ENCODE measurements at places on chromosomes 1 and 21. TPM values are rescaled to one million over a fixed set of nuclear protein-coding genes. Genes with fewer than 3 reads are reported as not detected.

GRCh38 chr1:16927256-16927655 lies 5.5 kb downstream of the CROCC start:
- no peak for DNase-seq

DNA sequence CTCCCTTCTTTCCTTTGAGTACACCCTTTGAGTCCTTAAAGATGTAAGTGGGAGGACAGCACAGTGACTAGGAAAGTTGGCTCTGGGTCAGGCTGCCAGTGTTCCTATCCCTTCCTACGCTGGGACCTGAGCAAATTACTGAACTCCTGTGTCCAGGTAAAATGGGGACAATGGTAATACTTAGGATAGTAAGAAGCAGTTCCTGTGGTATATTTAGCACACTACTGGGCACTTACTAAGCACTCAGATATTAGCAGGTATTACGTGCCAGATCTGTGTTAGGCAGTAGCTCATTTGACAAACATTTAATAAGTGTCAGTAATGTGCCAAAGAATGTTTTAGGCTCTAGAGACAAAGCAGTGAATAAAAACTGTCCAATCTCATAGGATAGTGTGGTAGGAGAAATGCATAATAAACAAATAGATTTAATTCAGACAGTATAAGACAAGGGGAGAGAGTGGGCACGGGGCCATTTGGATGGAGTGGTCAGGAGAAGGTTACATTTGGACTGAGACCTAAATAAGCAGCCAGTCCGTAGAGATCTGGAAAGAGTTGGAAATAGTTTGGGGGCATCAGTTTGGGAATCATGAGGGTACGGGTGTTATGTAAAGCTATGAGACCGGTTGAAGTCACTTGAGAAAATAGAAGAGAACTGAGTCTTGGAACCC lies 26.2 kb upstream of the ZFP69B start:
- DNase-seq, result no peak

DNA sequence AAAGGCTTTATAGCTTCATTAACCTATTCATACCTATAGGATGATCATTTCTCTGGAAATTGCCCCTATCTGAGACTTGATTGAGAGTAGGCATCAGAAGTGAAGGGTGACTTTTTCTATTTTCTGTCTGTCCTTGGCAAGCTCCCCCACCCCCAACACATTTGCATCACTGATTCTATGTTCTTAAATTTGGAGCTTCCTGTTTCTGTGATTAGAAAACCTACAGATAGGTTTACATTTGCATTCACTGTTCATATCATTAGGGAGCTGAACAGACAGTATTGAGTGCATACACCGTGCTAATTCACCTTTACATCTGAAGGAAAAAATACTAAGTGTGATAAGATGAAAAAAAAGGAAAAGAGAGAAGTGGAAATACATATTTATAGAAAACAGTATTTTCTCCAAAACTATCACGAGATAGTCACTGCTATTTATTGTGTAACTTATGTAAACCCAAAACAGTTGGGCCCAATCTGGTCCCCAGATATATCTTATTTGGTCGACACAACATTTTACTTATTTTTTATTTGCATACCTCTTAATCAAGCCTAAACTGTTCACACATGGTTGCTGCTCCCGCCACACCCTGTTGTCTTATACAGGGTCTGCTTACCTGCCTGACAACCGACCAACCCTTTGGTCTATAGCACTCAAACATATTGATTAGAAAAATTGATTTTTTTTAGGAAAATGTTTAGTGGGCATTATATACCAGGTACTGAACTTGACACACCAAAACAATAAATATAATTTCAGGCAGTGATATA lies 218.8 kb downstream of the NTNG1 start:
- no peak for DNase-seq

GRCh38 chr1:8847990-8848389 lies 30.5 kb downstream of the ENO1 start:
- DNase-seq, result no peak

DNA sequence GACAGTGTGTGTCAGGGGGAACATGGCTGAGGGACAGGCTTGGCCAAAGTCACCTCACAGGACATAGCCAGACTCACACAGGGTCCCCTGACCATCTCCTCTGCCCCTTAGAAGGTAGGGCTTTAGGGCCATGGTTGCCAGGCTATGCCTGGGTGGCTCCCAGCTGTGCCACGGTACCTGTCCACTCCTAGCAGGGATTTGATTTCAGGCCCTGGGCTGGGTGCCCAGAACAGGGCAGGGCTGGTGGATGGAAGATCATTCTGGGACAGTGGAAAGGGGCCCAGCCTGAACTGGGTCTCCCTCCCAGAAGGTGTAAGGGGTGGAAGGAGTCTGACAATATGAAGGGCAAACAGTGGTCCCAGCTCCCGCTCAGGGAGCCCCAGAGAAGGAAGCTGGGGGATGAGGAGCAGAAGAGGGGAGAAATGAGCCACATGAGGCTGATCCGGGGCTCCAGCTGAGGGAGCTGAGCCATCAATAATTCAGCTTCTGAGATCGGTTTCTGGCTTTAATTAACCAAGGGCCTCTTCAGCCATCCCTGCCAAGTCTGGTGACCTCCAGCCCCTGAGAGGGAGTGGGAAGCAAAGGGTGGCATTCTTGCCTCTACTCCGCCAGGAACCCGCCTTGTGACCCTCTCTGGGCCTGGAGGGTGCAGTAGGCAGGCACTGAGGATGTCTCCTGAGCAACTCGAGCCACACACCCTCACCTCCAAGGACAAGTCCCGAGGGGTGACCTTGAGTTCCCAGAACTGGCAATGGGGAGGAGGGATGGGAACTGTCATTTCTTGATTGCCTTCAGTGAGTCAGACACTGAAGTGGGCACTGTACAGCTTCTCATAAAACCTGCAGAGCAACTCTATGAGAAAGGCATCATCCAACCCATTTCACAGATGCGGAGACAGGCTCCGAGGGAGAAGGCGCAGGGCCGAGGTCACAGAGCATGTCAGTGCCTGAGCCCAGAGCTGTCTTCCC lies 2.1 kb downstream of the CD164L2 start:
- no peak for DNase-seq

- no peak for DNase-seq
Observed at GRCh38 chr21:15430577-15430976, 299.2 kb upstream of the USP25 start.

GRCh38 chr1:42145764-42146625 lies 7.2 kb upstream of the GUCA2B start:
- DNase-seq, result no peak

DNA sequence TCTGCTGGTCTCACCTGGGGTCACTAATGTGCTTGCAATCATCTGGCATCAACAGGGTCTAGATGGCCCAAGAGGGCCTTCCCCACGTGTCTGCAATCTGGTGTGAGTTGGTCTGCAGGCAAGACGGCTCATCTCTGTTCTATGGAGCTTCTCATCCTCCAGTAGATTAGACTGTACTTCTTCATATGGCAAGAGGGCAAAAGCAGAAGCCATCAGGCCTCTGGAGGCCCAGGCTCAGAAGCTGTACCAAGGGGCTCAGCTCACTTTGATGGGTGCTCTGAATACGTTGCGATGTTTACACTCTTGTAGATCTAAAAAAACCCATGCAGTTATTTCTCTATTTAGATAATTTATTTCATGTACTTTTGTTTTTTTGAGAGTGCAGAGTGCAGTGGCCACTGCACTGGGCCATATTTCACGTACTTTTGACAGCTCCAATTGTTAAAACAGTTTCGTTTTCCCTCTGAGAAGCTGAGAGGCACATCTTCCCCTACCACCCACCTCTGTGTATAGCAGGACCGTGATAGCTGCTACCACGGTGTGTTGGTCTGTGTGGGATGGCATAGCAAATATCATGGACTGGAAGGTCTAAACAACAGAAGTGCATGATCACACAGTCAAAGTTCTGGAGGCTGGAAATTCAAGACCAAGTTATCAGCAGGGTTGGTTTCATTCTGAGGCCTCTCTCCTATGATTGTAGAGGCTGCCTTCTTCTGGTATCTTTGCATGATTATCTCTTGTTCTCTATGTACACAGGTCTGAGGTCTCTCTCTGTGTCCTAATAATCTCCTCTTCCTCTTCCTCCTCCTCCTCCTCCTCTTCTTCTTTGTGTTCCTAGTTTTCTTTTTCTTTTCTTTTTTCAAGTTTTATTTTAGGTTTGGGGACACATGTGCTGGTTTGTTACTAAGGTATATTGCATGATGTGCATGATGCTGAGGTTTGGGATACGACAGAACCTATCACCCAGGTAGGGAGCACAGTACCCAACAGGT lies 17.0 kb downstream of the CITED4 start:
- DNase-seq, result no peak

DNA sequence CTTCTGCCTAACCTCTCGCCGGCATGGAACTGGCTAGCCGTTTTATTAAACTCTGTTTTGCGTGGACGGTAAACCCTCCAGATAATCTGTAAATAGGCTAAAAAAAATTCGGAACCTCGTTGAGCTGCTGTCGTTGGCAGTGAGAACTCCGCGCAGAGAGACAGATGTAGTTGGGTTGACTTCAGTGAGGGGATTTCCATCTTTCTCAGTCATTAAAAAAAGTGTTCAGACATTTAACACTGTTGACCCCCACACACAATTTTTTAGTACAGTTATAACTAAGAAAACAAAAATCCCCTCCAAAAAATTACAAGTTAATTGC lies 464 bp downstream of the PARK7 start:
- DNase-seq, result no peak

DNA sequence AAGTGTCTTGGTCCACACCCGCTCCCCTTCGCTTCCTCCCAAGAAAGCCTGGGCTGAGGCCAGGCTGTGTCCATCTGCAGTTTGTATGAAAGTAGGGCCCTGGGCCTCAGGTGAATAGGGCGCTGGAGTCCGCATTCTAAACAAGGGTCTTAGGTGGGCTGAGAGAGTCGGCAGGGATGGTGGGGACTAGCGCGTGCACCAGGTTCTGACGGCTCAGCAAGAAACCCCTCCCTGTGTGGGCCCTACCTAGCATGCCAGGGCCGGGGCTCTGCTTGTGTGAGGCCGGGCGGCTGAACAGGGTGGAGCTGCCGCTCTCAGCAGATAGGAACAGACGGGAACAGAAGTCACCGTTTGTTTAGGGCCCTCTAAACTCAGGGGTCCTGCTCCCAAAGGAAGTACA lies 1.7 kb downstream of the ACTRT2 start:
- DNase-seq, result no peak

DNA sequence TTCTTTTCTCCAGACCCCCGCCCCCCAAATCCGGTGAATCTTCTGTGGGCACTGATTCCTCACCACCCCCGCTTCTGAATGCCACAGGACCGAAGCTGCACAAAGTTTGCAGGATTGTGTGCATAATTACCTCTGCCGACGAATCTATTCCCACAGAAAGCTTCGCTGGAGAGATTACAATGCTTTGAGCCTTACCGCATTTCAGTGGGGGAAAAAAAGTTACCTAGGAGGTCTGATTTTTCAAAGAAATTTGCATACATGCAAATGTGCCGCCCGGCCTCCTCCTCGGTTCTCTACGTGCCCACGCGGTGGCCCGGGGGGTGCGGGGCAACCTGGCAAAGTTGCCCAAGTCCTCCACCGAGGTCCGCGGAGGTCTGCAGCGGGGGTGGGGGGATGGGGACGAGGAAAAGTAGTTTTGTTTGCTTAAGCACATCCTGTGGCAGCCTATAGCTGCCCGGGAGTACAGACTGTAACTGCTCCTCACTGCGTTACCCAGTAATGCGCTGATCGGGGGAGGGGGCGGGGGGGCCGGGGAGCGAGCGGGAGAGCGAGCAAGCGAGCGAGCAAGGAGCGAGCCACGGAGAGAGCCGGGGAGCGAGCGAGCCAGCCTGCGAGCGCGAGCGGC lies 563 bp upstream of the NFIA start:
- DNase-seq, result peak; percentile 51

GRCh38 chr1:87958716-87959115 lies 630.0 kb downstream of the LMO4 start:
- no peak for DNase-seq

- DNase-seq, result no peak
Observed at GRCh38 chr1:14894811-14895560, 258.6 kb upstream of the TMEM51 start.

DNA sequence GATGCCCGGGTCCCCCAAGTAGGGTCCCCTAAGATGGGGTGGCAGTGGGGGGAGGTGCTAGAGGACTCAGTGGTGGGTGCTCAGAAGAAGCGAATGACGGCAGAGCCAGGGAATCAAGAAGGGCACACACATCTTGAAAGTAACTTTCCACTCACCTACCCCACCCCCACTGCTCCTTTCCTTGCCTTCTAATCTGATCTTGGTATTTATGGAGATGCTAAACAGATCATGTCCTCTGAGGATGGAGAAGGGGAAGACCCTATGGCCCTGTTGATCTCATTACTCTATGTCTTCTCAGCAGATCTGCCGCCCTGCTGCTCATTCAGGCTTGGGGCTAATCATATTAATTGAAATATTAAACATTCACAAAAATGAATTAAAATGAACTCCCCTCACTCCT lies 2.1 kb upstream of the CELF3 start:
- DNase-seq, result no peak

DNA sequence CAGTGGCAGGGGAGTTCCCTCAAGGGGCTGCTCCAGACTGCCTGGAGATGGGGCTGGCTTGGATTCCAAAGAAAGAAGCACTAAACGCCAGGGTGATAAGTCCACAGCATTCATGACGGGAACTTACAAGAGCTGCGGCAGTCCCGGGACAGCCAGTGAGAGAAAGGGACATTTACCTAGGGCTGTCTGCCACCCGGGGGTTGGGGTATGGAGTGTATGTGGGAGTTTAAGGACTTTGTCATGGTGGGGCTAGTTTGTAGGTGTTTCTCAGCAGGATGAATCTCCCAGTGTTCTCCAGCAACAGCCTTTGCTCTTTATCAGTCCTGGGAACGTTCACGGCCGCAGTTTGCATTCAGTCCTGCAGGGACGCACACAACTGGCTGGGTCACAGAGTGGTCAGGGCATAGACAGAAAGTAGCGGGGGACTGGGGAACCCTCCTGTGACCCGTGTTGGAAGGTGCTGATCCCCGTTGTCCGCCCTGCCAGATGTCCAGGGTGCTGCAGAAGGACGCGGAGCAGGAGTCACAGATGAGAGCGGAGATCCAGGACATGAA lies 41.4 kb upstream of the HMGN1 start:
- DNase-seq, result no peak

DNA sequence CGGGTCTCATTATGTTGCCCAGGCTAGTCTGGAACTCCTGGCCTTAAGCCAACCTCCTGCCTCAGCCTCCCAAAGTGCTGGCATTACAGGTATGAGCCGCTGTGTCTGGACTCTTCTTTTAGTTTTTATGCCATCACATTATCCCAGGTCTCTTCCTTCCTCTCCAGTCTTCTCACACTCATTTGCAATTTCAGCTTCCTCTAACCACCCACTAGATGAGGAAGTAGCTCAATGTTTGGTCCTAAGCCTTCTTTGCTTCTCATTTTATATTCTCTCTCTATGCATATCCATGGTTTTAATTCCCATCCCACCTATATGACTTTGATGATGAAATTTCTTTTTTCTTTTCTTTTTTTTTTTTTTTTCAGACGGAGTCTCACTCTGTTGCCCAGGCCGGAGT lies 3.1 kb upstream of the ZBTB8A start:
- no peak for DNase-seq

- no peak for DNase-seq
Observed at GRCh38 chr1:208167261-208167869, 76.8 kb downstream of the PLXNA2 start.

Gene TMPRSS2
- total RNA-seq, result not detected

Gene KRTAP10-10
- not detected for total RNA-seq

Gene GUCA2A
- not detected for total RNA-seq

Gene RUNX3
- 1.3 TPM for total RNA-seq

Gene OLFML3
- total RNA-seq, result 119 TPM

Gene RGS13
- total RNA-seq, result not detected

Gene NUDT4B
- total RNA-seq, result 54.6 TPM

Gene C1QB
- total RNA-seq, result 43.6 TPM

Gene HSF2BP
- 0.69 TPM for total RNA-seq

Gene PEAR1
- total RNA-seq, result 13.4 TPM
